ENCODE measurements at places on chromosomes 3 and 15.

DNA sequence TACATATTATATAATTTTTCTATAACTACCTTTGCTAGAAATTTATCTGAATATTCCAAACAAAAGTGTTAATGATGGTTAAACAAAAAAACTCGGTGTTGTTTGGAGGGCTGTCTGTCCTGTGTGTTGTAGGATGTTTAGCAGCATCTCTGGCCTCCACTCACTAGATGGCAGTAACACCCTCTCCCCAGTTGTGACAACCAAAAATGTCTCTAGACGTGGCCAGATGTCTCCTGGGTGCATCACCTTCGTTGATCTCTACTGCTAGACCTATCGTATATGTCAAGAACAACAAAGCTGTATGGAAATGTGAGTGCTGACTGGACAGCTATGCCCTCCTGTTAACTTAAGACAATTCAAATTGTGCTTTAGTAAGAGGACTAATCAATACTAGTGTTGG lies 14.1 kb downstream of the ANKRD34C start:
- H3K4me3 ChIP-seq, result no peak overlapping the region
- peaks cover 29% of the 10 kb centered on the region for H3K27me3 ChIP-seq
- DNase-seq, result no peak
- no peak overlapping the region for H3K27ac ChIP-seq
- no peaks in the 10 kb centered on the region for H3K36me3 ChIP-seq

DNA sequence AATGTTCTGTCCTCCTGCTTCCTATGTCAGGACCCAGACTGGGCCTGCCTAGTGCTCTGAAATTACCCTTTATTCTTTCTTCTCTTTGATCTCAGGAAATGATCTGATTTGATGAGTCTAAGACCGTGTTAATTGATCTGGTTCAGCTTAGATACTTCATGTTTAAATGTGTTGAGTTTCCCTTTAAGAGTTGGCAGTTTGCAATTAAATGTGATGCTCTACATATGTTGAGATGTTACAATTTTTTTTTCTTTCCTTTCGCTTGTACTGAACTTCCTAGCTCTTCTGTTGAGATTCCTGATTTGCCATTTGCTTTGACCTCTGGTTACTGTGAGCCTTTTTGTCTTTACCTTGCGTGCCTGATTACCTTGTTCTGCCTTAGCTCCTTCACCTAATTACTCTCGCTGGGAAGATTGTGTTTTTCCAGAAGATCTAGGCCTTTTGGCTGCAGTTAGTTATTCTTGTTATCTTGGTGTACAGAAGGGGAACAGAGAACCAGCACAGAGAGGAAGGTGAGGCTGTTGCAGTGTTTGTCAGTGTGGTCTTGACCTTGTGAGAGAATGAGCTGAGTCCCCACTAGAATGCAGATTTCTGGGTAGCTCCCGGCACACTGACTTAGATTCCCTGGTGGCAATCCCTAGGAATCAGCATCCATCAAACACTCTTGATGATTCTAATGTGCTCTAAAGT lies 203.6 kb downstream of the EDEM1 start:
- no peaks in the 10 kb centered on the region for H3K27me3 ChIP-seq
- DNase-seq, result no peak
- H3K36me3 ChIP-seq, result no peaks in the 10 kb centered on the region

DNA sequence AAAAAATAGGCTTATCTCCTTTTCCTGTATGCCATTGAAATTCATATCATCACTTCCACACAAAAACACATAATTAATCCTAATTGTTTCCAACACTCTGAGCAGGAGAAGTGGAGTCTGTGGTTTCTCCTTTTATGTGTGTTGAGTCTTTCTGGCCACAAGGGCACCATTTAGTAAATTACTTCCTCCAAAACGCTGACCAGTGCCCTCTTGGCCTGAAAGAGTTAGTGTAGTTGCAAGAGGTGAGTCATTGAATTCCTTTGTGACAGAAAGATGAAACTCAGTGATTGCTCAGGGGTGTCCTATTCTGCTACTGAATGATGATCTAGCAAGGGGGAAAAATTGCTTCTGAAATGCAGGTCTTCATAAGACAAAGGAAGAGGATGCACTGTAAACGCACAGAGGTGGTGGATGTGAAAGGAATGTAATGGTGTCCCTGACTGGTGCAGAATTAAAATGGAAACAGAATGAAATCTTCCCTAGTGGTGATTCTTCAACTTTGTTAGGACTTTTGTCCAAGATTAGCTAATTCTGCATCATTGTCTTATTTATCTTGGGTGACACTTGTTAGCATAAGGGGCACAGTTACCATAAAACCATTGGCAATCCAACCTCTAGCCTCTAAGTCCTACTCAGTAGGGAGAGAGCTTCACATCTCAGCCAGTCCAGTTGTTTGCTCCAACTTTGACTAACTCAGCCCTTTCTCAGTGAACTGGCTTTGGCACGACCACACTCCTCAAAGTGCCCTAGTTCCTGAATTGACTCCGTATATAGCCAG lies 208.4 kb upstream of the NANOGP8 start:
- H3K27me3 ChIP-seq, result no peaks in the 10 kb centered on the region
- no peaks in the 10 kb centered on the region for H3K36me3 ChIP-seq
- H3K27ac ChIP-seq, result no peak overlapping the region
- H3K4me1 ChIP-seq, result no peaks in the 10 kb centered on the region
- H3K4me3 ChIP-seq, result no peak overlapping the region

DNA sequence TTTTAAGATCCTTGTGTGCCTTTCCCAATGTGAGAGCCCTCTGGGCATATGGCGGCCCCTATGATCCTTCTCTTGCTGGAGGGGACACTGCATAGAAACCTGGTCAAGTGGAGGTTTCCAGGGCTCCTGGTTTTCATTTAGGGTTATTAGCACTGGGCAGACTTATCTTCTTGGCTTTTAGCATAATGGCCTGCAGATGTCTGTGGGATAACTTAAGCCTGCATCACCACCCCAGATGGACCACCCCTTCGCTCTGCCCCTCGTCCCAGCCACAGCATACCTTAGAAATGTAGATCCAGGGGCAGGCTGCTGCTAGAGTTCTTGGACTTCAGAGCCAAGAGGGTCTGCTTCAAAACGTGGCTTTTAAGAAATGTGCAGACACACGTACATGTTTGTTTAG lies 340.3 kb upstream of the CTDSPL start:
- no peaks in the 10 kb centered on the region for H3K4me1 ChIP-seq
- no peaks in the 10 kb centered on the region for H3K27me3 ChIP-seq
- no peak for DNase-seq
- H3K27ac ChIP-seq, result no peak overlapping the region
- H3K4me3 ChIP-seq, result no peak overlapping the region

- DNase-seq, result no peak
- no peaks in the 10 kb centered on the region for H3K27me3 ChIP-seq
- H3K36me3 ChIP-seq, result no peaks in the 10 kb centered on the region
- no peak overlapping the region for H3K27ac ChIP-seq
- peaks cover 5% of the 10 kb centered on the region for H3K4me1 ChIP-seq
- H3K4me3 ChIP-seq, result no peak overlapping the region
Observed at GRCh38 chr3:37574177-37574943, 287.3 kb upstream of the CTDSPL start.

DNA sequence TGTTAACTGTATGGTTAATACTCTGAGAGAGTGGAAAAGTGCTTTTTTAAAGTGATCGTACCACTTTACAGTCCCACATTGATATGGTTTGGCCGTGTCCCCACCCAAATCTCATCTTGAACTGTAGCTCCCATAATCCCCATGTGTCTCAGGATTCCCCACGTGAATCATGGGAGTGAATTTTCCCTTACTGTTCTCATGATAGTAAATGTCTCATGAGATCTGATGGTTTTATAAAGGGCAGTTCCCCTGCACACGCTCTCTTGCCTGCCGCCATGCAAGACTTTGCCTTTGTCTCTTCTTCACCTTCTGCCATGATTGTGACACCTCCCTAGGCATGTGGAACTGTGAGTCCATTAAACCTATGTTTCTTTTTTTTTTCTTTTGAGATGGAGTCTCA lies 109.2 kb downstream of the TCF12 start:
- peaks cover 23% of the 10 kb centered on the region for H3K4me1 ChIP-seq
- H3K27me3 ChIP-seq, result no peaks in the 10 kb centered on the region
- H3K4me3 ChIP-seq, result no peak overlapping the region
- H3K36me3 ChIP-seq, result peaks cover 8% of the 10 kb centered on the region
- no peak overlapping the region for H3K27ac ChIP-seq
- no peak for DNase-seq

- H3K4me3 ChIP-seq, result no peak overlapping the region
- H3K4me1 ChIP-seq, result no peaks in the 10 kb centered on the region
- DNase-seq, result no peak
- H3K27me3 ChIP-seq, result no peaks in the 10 kb centered on the region
- H3K36me3 ChIP-seq, result no peaks in the 10 kb centered on the region
Observed at GRCh38 chr3:118744186-118744585, 290.5 kb downstream of the IGSF11 start.

GRCh38 chr3:123609063-123609462 lies 24.2 kb upstream of the HACD2 start:
- H3K27ac ChIP-seq, result no peak overlapping the region
- H3K4me3 ChIP-seq, result no peak overlapping the region
- no peaks in the 10 kb centered on the region for H3K27me3 ChIP-seq
- H3K36me3 ChIP-seq, result peaks cover 16% of the 10 kb centered on the region
- no peak for DNase-seq

- no peak overlapping the region for H3K27ac ChIP-seq
- H3K27me3 ChIP-seq, result no peaks in the 10 kb centered on the region
- DNase-seq, result no peak
- H3K4me1 ChIP-seq, result no peaks in the 10 kb centered on the region
Observed at GRCh38 chr3:111735243-111735758, 123.8 kb upstream of the PHLDB2 start.

GRCh38 chr15:63044077-63044644 lies 1.6 kb downstream of the TPM1 start:
- H3K4me3 ChIP-seq, result peak overlapping the region; percentile 85
- no peak overlapping the region for H3K27ac ChIP-seq
- peaks cover 38% of the 10 kb centered on the region for H3K4me1 ChIP-seq
- peaks cover 80% of the 10 kb centered on the region for H3K27me3 ChIP-seq

DNA sequence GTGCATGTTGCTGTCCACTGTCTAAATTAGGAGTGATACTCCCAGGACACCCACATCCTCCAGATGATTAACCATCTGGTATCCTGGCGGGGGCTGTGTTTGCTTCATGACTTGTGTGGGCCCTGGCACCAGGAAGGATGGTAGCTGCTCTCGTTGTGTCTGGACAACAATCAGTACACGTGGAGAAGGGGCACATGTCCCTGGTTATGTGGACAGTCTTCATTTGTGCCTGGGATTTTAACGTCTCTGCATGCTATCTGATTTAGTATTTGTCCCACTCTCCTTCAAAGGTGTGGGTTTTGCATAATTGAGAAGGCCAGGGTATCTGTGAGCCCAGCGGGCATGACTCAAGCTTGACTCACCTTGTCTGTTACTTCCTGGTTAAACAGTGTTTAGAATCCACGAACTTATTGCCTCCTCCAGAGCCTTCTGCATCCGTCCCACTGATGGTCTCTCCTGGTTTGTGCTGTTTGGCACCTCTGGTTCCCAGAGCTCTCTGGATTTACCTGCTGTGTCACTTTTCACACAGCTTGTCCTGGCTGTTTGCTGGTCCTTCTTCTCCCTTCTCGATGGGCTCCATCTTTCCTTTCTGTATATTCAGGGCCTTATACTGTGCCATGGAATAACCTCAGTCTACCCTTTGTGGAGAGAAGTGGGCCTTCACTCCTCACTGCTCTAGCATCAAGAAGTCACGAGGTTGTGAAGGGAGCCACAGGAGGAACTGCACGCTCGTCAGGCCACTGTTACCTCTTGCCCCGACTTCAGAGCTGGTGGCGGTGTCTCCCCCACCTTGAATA lies 32.5 kb downstream of the ARNT2 start:
- no peak overlapping the region for H3K4me3 ChIP-seq
- no peaks in the 10 kb centered on the region for H3K36me3 ChIP-seq
- peaks cover 21% of the 10 kb centered on the region for H3K27me3 ChIP-seq
- no peaks in the 10 kb centered on the region for H3K4me1 ChIP-seq
- no peak for DNase-seq

- no peaks in the 10 kb centered on the region for H3K27me3 ChIP-seq
- no peak for DNase-seq
- H3K4me1 ChIP-seq, result peaks cover 7% of the 10 kb centered on the region
- no peak overlapping the region for H3K27ac ChIP-seq
- H3K4me3 ChIP-seq, result no peak overlapping the region
Observed at GRCh38 chr3:123765475-123766128, 118.5 kb downstream of the MYLK start.

DNA sequence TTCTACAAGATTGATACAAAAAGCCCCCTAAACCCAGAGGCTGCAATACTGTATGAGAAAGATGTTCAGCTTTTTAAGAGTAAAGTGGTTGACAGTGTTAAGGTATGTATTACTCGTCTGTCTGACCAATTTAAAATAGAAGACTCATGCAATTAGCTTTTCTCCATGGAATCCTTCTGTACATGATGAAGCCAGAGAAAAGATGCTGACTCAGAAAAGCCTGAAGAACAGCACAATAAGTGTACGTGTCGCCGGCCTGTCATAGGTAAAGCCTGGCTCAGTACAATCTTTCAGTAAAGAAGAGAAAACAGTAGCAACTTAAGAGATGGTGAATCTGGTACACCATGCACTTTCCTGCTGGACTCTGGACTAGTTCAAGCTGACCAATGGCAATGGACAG lies 16.4 kb downstream of the NEK4 start:
- no peak for DNase-seq
- no peaks in the 10 kb centered on the region for H3K4me1 ChIP-seq
- H3K4me3 ChIP-seq, result no peak overlapping the region
- H3K36me3 ChIP-seq, result peaks cover 67% of the 10 kb centered on the region
- H3K27me3 ChIP-seq, result no peaks in the 10 kb centered on the region

DNA sequence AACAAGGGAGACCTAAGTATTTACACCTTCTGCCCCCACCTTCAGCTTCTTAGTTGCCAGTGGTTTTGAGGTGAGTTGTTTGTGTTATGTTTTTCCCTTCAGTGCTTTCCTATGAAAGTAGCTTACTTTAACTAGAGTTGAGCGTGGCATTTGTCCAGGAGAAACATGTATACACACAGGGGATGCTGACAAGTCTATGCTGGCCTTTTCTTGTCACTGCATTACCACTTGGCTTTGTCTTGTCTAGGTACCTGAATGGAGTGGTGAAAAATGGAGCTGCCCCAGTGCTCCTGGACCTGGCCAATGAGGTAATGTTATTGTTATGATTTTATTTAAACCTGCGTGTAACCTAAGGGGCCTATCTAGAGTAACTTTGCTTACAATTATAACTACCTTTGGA lies 74.4 kb downstream of the CDIN1 start:
- H3K4me1 ChIP-seq, result no peaks in the 10 kb centered on the region
- DNase-seq, result no peak
- H3K4me3 ChIP-seq, result no peak overlapping the region
- H3K27ac ChIP-seq, result no peak overlapping the region
- H3K27me3 ChIP-seq, result no peaks in the 10 kb centered on the region
- H3K36me3 ChIP-seq, result peaks cover 12% of the 10 kb centered on the region

GRCh38 chr3:139811331-139811730 lies 123.7 kb upstream of the CLSTN2 start:
- no peaks in the 10 kb centered on the region for H3K4me1 ChIP-seq
- H3K27me3 ChIP-seq, result no peaks in the 10 kb centered on the region
- H3K4me3 ChIP-seq, result no peak overlapping the region
- DNase-seq, result no peak
- no peaks in the 10 kb centered on the region for H3K36me3 ChIP-seq

- DNase-seq, result no peak
- H3K4me3 ChIP-seq, result no peak overlapping the region
- peaks cover 21% of the 10 kb centered on the region for H3K27me3 ChIP-seq
Observed at GRCh38 chr3:124126436-124127023, 134.6 kb upstream of the ROPN1 start.
